ENCODE measurements at places on chromosomes 7 and 10.

- DNase-seq = no peak
Measured at GRCh38 chr10:6516281-6516928, 63.7 kb downstream of the PRKCQ start.

DNA sequence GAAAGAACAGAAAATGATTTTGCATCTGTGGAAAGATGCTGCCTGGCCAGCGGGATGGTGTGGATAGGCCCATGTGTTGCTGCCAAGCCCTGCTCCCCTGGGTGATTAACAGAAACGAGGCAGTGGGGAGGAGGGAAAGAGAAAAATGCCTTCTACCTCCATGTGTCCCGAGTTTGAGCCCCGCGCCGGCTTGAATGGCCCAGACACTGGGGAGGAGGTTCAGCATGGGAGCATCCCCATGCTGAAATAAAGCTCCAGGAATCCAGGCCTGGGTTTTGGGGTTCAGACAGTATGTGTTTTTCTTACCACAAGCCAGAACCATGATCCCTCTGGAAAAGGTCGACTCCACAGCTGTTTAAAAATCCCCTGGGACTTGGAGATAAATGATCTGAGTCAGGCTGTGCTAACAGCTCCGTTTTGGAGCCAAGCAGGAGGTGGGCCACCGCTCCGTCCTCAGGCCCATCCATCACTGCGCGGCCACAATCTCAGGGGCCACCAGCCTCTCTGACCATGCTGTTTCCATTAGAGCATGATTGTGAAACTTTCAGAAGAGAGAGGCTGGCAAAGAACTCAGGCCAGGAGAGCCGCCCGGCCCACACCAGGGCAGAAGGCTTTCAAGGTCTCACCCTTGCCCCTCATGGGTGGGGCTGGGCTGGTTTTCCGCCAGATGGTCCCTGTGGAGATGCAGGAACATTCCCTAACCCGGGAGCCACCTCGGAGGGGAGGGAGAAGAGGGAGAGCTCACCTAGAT is 299.7 kb downstream of the ZEB1 start:
- DNase-seq = peak; percentile 55

GRCh38 chr7:123367031-123367430 is 167.3 kb upstream of the SLC13A1 start:
- DNase-seq = no peak

DNA sequence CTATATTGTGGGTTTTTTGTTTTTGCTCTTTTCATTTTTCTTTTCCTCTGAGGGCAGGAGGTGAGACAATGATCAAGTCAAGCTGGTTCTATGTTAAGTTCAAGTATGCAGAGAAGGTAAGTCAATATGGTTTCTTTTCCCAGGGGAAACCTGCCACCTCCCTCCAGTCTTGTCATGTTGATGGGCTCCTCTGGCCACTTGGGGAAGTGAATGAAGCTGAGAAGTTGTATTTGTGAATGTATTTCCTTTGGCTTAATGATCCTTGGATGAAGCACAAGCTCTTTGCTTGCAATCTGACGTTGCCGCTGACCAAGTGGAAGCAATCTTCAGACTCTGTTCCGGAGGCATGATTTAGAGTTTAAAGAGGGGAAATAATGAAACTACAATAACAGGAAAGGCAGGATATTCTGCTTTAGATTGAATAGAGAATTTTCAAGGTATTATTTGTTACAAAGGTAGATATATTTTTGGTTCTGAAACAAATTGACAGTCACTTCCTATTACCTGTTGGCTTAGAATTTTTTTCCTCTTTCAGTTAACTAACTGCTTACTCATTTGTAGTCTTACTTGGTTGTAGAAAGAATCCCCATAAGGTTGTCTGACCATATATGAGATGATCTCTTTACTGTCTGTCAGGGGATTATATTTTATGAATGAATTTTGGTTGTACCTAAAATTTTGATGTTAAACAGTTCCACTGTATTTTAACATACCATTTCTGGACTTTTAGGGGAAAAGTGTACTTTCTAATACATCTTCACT is 369.6 kb downstream of the AUTS2 start:
- DNase-seq = no peak

- DNase-seq = peak; percentile 96
Measured at GRCh38 chr7:76358481-76359110, at the start of gene YWHAG. Gene YWHAG, minus strand, starts transcription at chr7:76358991. Its CDS starts 183 bp downstream, at chr7:76358808.

- DNase-seq = no peak
Measured at GRCh38 chr10:114856544-114857287, 35.1 kb downstream of the FHIP2A start.

DNA sequence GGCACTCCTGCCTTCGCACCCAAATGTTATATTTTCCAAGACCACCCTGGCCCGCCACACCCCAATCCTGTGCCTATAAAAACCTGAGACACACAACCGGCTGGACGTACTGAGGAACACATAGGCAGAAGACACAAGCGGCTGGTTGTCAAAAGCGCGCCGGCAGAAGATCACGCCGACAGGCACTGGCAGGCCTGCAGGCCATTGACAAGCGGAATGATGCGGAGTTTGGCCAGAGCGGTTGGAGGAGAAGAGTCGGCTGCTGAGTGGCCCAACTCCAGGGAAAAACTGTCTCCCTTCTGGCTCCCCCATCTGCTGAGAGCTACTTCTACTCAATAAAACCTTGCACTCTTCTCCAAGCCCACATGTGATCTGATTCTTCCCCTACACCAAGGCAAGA is 39.7 kb upstream of the SAMD8 start:
- no peak for DNase-seq

- DNase-seq = no peak
Measured at GRCh38 chr10:121851786-121852185, 76.0 kb downstream of the ATE1 start.

DNA sequence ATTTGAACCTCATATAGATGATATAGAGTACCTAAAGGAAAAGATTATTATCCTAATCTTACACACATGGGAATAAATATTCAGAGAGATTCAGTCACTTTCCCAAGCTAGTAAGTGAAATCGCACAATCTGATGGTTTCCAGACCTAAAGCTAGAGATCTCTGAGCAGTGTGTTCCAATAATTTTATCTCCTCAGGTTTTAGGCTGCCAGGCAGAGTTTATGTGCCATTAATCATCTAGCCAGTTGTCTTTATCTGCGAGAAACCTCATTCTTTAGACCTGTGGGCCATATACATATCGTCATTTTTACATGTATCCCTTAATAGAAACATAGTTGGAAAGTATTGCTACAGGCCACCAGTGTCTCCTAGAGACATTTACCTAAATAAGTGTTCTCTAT is 647.2 kb upstream of the STEAP1 start:
- DNase-seq = no peak

- no peak for DNase-seq
Measured at GRCh38 chr10:3853547-3854303, 68.7 kb upstream of the KLF6 start.

DNA sequence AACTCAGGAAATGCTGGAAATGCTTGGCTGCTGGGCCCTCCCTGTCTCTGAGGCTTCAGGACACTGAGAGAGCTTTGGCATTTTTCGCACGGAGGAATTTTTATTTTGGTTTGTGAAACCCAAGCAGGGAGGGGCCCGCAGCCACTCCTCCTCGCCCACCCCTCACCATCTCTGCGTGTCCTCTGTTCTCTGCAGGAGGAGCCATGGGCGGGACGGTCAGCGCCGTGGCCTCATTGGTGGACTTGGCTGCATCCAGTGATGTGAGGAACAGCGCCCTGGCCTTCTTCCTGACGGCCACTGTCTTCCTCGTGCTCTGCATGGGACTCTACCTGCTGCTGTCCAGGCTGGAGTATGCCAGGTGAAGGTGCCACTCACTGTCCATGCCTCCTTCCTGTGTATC is 36.8 kb downstream of the SLC29A3 start:
- no peak for DNase-seq

DNA sequence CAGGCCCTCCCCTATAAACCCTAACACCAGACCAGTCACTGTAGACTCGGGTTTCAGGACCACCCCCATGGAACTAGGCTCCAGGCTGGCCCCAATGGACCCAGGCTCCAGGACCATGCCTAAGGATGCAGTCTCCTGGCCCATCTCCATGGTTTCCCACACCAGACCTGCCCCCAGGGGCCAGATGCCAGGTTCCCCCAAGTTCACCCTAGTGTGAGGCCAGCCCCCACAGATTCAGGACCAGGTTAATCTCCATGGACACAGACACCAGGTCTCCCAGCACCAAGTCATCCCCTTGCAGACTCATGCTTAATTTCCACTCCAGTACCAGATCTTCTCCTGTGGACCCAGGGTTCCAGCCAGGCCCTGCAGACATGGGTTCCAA is 103.8 kb upstream of the LANCL2 start:
- DNase-seq = no peak

- DNase-seq = no peak
Measured at GRCh38 chr10:36117890-36118289, 475.8 kb upstream of the FZD8 start.

DNA sequence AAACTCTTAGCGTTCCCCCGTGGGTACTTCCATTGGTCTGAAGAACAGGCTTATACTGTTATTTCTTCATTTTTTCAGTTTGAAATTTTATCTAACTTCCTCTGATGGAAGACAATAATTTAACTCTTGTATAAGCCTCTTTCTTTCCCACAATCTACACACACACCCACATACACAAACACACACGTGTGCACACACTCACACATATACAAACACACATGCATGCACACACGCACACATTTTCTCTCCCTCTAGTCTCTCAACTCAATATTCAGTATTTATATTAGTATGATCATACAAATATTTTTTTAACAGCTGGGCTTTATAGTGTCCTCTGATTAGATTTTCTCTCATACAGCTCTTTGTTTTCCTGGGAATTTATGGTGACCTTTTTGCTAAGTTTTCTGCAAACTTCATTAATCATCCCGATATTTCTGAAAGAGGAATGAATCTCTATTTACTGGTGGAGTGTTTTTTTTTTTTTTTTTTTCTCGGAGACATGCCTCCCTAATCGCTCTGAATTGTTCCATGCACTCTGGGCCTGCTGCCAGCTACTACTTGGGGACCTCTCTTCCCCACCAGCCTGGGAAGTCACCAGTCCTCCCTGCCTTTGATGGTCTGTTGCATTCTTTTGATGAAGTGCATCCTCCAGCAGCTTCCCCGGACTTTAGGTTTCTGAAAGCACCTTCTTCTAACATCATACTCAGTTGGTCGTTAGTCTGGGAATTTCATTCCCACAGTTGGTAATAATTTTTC is 75.5 kb downstream of the ZNF777 start:
- no peak for DNase-seq

DNA sequence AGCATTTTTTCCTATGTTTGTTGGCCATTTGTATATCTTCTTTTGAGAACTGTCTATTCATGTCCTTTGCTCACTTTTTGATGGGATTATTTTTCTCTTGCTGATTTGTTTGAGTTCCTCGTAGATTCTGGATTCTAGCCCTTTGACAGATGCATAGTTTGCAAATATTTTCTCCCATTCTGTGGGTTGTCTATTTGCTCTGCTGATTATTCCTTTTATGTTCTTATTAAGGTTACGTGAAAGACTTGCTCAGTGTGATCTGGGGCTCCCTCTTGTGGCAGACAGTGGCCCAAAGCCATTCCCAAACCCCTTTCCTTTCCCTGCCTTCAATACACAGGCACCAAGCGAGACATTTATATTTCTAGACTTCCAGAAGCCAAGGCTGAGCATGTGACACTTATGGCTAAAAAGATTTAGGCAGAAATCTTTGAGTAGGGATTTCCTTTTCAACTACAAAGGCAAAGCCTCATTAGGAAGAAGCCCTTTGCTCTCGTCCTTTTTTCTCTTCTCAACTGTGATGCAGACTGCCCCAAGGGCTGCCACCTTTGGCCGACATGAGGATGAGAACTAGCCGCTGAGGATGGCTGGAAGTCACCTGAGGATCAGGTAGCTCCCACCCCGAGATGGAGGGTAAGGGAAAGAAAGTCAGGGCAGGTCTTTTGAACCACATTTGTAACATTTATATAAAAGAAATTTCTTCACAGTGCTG is 23.6 kb downstream of the ST8SIA6 start:
- DNase-seq = peak; percentile 81

GRCh38 chr10:28793482-28793881 is 116.2 kb downstream of the BAMBI start:
- no peak for DNase-seq

DNA sequence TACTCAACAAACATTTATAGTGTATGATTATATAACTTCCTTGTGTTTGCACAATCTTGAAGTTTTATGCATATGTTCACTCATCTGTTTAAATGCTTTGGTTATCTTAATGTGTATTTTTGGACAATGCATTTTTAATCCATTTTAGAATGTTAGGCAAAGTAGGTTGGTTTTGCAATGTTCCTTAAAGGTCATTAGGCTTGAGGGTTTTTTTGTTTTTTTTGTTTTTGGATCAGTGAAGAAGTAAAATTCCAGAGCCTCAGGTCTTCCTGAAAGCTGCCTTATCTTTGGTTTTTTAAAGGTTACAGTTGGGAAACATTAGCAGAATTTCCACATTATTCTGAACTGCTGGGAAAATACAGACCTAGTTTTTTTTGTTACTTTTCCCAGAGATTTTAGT is 12.8 kb downstream of the MDFIC start:
- DNase-seq = no peak

GRCh38 chr10:32317795-32318357 is 29.1 kb downstream of the EPC1 start:
- DNase-seq = no peak

- DNase-seq = no peak
Measured at GRCh38 chr7:70456719-70457118, 675.2 kb upstream of the GALNT17 start.

DNA sequence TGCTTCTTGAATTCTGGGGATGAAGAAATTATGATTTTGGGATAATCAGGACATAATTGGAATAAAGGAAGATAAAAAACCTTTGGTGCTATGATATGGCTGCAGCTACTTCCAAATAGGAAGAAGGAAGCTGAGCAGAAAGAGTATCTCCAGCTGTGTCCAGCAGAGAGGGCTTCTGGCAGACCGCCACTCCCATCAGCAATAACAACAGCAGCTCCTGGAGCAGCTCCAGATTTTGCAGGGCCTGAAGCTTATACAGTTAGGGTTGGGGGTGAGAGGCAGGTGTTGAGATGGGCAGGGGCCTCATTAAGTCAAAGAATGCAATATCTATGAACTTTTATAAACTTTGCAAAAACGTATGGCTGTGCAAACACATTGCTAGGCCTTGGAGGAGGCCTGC is 62.3 kb downstream of the C10orf120 start:
- DNase-seq = peak; percentile 63

DNA sequence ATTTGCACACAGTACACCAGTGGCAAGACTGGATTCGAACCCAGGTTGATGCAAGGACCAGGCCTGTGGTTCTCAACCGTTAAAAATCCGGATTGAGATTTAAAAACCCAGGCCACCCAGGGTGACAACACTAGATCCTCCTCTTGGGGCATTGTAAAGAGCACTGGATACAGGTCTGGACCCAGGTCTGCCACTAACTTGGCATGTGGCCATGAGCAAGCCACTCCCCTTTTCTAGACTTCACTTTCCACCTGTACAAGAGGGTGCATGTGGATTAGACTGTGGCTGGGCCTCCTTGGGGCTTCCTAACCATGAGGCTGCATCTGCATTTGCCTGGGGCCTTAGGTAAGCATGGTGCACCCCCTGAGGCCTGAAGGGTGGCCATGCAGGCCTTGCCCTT is 21.7 kb upstream of the SLC29A3 start:
- no peak for DNase-seq
